ENCODE measurements at places on chromosomes 7 and 10.

- no peak for DNase-seq
Observed at GRCh38 chr10:78330884-78331283, 297.2 kb downstream of the RPS24 start.

GRCh38 chr10:132443605-132443982, 46.6 kb downstream of the PWWP2B start:
- DNase-seq = peak; percentile 39

- DNase-seq = no peak
Observed at GRCh38 chr7:69374044-69374425, 224.2 kb upstream of the AUTS2 start.

DNA sequence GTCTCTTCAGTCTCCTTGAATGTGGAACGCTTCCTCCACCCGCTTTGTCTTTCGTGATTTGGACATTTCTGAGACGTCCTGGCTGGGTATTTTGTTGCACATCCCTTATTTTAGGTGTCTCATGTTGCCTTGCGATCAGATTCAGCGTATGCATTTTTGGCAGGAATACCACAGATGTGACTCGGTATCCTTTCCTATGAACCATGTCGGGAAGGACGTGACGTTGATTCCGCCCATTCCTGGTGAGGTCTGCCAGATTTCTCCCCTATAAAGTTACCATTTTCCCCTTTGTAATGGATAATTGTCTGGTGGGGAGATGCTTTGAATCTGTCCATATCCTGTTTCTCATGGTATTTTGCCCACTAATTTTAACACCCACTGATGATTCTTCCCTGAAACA, 49.6 kb downstream of the RBM17 start:
- DNase-seq = no peak

DNA sequence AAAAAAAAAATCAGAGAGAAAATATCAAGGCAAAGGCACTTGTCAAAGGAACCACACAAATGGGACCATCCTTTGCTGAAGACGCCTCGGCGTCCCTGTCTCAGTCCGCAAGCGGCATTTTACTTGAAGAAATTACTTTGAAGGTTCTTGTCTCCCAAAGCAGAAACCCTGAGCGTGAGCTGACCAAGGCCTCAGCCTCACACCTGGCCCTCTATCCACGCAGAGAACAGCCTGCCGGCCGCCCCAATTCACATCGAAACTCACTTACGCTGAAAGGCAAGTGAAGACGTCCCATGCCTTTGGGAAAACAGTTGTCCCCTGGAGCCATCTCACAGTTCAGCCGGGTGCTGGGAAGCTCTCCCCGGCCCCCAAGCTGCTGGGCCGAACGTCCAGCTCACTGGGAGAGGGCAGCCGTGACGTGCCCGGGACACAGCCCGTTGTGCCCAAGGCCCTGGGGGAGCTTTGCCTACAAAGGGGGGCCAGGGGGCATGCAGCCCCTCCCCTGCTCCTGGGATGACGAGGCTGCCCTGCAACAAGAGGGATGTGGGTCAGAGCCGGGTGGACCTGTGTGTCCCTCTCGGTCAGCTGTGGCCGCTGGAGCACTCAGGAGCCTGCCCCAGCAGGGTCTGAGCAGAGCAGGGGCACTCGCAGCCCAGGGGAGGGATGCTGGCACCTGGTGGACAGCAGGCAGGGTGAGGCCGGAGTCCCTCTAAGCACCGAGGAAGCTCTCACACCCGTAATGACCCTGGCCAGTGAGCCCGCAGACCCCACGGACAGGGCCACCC, 49.6 kb upstream of the PDGFA start:
- DNase-seq = no peak

DNA sequence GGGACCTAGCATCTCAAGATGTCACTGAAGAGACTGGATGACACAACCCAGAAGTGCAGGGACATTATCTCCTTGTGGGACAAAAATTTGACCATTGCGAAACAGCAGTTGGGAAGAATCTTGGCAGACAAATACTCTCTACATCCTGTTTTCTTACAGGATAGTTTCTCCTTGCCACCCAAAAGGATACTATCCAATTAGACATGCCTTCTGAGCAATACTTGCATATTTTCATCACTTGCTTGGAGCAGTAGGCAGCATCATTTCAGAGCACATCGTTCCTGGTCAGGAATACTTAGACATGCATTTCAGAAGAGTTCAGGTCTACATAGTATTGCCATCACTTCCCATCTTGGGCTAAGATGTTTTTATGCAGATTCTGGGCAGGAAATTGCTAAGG, 56.8 kb downstream of the FAS start:
- no peak for DNase-seq

DNA sequence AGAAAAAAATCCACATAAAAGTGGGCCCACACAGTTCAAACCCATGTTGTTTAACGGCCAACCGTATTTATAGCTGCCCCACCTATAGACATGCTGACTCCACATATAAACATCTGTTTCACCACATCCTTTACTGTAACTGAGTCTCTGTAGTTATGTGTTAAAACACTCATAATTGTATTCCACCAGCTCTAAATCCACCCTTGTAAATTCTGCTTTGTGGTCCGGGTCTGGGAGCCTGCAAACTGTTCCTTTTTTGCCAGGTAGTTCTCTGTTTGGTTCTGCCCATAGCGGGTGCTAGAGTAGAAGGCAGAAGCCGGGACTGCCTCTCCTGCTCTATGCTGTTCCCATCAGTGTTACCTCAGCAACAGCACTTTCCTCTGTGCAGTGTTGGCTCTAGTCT, 20.2 kb upstream of the FHIP2A start:
- DNase-seq = no peak

DNA sequence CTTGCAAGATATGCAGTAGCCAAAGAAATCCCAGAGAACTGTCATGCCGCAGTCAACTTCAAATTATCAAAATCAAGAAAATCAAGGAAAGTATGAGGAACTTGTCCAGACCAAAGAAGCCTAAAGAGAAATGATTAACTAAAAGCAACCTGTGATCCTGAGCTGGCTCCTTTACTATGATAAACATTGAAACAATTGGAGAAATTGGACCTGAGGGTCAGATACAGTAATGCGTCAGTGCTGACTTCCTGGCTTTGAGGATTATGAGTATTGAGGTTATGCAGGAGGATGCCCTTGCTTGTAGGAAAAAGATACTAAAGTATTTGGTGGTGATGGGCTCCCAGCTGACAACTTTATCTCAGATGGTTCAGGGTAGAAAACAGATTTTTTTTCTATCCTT, 324.7 kb upstream of the AKR1E2 start:
- no peak for DNase-seq

DNA sequence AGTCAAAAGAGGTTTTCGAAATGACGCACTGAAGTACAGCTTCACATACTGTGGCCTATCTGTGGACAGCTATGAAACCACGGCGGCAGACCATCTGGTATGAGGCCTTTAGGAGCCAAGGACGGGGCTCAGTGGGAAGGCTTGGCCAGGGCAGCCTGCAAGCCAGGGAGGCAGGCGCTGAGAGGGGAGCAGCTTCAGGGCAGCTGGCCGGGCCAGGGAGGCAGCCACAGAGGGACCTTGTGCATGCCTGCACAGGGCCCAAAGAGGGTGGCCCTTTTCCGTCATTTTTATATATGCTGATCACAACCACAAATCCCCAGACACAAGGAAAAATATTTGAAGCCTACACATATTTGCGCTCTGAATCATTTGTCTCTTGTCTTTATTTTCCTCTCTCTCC, 13.5 kb downstream of the CALD1 start:
- no peak for DNase-seq

DNA sequence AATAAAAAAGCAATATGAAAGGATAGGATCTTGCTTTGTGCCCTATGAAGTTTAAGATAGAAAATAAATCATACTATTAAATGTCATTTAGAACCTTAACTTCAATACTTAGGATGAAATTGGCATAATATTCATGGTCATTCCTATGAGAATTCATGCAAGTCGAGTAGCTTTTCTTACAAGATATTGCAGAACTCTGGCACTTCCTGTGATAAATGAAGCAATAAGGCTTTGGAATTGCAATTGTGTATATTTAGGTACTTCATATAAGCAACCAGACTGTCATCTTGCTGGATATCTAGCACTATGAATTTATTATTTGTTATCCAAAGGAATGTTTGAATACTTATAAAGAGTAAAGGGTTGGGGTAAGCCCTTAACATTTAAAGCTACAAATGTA, 116.5 kb downstream of the ZNF438 start:
- DNase-seq = peak; percentile 3

DNA sequence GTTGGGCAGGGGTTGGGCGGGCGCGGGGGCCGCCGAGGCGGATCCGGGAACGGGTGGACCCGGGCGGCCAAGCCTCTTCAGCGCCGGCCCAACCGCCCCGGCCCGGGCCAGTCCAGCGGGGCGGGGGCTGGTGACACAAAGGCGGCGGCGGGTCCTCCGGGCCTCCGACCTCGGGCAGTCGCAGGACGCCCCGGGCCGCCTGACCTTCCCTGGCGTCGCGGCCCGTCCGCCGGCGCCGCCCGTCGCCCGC, 54.2 kb downstream of the METTL2B start:
- DNase-seq = no peak

DNA sequence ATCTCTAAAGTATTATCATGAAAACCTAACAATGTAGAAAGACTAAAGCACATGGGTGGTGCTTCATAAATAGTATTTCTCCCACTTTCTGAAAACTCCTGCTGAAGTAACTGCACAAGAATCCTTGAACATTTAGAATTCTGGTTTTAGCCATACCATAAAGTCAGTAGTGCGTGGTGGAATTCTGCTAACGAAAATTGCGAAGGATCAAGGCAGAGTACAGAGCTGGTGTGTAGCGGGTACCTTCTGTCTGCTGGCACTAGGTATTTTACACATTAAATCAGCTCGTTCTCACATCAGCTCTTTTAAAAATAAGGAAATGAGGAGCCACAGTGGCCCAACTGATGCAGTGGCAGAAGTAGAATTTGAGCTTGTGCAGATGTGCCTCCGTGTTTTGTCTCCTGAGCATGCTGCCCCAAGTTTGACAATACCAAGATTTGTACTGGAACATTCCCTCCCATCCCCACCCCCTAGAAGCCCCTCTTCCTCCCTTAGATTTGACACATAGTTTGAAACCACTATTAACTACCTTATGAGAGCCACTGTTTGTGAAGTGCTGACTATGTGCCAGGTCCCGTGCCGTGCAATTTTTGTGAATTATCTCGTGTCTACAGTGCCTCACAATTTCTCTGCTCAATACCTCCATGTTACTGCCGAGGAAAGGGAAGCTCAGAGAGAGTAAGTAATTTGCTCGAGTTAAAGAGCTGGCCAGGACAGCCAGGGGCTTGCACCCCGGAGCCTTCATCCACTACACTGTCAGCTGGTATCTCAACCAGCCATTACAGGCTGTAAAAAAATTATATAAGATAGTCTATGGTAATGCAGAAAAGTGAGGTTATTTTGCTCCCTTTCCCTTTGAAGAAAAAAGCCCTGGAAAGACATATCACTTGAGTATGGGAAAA, 66.9 kb downstream of the EGFR start:
- DNase-seq = no peak

GRCh38 chr7:139893461-139893860, 64.4 kb downstream of the TBXAS1 start:
- DNase-seq = no peak

DNA sequence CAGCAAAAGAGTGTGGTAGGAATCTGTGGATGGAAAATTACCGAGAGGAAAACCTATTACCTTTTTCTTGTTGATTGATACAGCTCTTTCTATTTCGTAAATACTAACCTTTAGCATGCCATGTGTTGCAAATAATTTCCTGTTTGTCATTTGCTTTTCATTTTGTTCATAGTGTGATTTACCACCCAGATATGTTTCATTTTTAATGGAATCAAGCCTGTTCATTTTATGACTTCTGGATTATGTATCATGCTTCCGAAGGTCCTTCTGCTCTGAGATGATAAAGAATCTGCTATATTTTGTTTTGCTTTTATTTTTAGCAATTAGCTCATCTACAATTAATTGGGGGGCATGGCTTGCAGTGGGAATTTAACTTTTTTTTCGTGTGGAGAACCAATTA, 46.5 kb downstream of the INPP5F start:
- DNase-seq = no peak

GRCh38 chr7:16026253-16027020, 340.0 kb upstream of the MEOX2 start:
- no peak for DNase-seq

DNA sequence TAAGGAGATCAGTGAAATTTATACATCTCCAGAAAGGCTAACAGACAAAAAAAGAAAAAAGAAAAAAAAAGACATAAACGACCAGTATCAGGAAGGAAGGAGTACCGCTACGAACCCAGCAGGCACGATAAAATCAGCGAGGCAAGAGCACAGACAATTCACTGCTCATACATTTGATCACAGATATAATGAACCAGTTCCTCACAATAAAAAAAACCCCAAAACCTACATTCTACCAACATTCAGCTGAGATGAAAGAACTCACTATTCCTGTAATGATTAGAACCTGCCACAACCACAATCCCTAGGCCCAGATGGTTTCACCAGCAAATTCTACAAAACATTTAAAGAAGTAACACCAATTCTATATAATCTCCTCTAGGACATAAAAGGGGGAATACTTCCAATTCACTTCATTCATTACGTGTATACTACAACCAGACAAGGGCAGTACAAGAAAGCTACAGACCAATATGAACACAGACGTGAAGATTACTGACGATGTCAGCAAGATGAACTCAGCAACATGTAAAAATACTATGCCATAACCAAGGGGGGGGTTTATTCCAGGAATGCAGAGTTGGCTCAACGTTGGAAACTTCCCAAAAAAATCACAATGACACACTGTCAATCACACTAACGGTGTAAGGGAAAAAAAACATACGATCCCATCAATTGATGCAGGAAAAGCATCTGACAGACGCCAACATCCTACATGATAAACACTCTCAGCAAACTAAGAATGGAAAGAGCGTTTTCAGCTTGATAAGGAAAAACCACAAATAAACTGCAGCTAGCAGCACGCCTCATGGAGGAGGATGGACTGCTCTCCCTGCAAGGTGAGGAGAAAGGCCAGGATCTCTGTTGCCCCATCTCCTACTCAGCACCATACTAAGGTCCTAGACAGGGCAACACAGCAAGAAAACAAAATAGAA, 256.2 kb downstream of the ELFN1 start:
- DNase-seq = no peak

DNA sequence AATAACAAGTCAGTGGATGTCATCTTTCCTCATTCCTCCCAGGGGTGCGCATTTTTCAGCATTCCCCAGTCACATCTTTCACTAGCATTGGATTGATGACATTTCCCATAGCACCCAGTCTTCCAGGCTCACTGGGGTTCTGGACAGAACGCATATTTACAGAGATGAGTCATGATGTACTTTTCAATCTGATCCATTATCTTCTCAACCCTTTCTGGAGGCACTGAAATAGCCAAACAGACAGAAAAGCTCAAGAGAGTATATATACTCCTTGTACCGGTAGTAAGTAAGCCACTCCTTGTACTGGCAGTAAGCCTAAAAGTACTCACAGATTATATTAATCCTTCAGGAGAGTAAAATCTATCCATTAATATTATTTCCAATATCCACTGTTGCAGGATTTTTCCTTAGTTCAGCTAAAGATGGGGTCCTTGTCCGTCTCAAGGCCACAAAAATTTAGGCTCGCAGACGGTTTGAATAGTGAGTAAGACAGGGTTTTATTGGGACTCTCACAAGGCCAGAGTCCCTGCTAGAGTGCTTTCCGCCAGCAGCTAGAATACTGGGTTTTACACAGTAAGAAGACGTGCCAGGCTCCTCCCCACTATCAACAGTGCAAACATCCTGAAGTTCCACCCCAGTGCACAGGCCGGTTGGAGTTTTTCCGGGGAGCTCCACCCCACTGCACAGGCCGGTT, 60.8 kb downstream of the MDH2 start:
- DNase-seq = peak; percentile 79

- no peak for DNase-seq
Observed at GRCh38 chr10:94353336-94353735, 9.4 kb downstream of the NOC3L start.
